ENCODE measurements at places on chromosomes 12 and 14.
A peak's percentile ranks its signal among the peaks of the same experiment; 100 is the strongest.

GRCh38 chr14:51507511-51507905 is 144.2 kb upstream of the FRMD6 start:
- DNase-seq, result no peak

DNA sequence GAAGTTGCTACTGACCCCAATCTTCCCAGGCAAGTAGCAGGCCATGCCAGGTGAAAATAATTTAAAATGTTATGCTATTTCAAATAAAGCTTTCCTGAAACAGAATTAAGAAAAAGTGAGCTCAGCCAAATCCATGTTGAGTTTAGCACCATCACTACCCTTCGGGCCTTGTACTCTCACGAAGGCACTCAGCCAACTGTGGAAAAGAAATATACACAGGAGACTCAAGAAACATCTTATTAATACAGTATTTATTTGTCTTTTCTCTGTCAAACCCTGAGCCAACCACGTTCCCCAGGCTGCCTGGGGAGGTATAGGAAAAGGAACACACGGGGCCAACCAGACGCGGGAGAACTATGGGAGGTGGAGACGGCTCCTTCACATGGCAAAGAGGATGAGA is 10.9 kb downstream of the ATP5MC2 start:
- DNase-seq, result no peak

GRCh38 chr12:563250-563781 is 99.9 kb downstream of the NINJ2 start:
- no peak for DNase-seq

- DNase-seq, result no peak
These were observed 19.8 kb downstream of the NR1H4 start for GRCh38 chr12:100493396-100494012.

- peak; percentile 27 for DNase-seq
These were observed 95.5 kb upstream of the FAR2 start for GRCh38 chr12:29053567-29053966.

DNA sequence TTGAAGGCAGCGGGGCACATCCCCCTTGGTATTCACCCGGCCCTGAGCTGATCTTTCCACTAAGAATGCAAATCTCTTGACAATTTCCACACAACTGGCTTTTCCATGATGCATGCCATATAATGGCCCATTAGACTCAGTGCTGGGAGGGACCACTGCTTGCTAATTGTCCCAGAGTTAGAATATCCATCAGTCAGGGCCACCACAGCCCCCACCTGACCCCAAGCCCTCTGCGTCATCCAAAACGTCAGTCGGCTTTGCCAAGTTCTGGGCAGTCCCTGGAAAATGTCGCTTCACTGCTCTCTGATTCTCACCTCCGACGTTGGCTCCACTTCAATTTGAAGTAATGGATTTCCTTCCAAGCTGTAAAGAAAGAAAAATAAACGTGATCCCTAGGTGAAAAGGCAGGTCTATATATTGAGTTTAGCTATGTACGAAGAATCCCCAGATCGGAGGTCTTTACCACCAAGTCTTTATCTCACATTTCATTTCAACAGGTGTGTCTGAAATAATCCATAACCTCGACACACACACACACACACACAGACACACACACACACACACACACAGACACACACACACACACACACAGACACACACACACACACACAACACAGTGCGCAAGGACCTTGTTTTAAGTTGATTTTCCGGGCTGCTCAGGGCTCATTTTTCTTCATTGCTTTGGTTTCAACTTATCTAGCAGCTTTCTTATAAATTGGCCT is 165.5 kb upstream of the NOS1 start:
- DNase-seq, result no peak

DNA sequence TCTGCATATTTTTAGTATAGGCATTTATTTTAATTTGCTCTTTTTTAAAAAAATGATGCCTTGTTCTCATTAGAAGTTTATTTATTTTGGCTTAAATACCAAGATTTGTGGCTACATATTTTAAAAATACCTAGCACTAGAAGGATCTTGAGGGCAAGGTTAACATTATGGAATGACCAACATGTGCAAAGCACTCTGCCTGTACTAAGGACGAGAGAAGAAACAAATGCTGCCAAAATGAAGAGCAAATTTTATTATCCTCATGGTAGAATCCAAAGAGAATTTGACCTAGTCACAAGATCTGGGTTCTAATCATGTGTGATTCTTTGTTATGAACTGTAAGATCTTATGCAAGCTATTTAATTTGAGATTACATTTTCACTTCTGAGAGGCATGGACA is 2.8 kb downstream of the CAND1 start:
- DNase-seq, result no peak

- no peak for DNase-seq
These were observed 328.6 kb downstream of the PCNX1 start for GRCh38 chr14:71235875-71236274.

DNA sequence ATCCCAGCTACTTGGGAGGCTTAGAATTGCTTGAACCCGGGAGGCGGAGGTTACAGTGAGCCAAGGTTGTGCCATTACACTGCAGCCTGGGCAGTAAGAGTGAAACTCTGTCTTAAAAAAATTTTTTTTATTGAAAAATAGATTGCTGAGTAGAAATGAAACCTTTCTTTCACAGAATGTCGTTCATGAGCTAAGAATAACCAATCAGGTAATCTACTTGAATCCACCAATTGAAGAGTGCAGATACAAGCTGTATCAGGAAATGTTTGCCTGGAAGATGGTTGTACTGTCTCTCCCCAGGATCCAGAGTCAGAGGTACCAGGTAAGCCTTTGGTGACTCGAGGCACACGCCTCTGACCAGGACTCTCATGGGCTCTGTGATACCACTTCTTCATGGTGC is 27.0 kb downstream of the DYNC1H1 start:
- DNase-seq, result no peak

DNA sequence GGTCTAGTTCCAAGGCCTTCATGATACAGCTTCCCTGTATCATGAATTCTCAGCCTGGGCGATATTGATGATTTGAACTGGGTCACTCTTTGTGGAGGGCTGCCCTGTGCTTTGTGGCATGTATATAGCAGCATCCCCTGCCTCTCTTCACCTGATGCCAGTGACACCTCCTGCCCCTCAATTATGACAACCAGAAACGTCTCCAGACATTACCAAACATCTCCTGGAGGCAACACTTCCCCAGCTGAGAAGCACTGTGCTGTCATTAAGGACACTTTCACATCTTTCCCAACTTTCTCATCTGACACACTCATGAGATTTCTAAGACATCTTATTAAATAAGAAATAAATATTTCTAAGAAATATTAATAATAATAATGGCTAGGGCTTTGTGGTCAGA is 315.3 kb downstream of the BCL11B start:
- no peak for DNase-seq

DNA sequence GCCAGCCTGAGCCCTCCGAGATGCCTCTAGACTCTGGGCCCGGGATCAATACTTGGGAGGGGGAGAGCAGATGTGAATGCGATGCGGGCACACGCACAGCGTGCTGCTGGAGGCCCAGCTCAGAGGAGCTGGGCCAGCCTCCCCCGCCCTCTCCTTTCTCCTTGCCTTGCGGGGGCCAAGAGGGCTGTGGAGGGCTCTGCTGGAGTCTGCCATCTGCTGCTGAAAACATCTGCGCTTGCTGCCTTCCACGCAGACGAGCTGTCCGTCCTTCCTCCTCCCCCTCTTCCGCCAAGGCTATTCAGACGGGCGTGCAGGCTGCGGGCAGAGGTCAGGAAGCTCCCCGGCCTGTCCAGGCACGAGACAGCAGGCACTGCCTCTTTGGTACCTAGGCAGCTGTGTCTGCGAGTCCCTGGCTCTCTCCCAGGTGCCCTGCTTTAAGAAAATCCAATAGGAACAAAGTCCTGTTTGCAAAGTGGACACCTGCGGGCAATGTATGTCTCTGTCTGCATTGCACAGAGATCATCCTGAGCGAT is 75.2 kb downstream of the SPRING1 start:
- DNase-seq, result no peak

DNA sequence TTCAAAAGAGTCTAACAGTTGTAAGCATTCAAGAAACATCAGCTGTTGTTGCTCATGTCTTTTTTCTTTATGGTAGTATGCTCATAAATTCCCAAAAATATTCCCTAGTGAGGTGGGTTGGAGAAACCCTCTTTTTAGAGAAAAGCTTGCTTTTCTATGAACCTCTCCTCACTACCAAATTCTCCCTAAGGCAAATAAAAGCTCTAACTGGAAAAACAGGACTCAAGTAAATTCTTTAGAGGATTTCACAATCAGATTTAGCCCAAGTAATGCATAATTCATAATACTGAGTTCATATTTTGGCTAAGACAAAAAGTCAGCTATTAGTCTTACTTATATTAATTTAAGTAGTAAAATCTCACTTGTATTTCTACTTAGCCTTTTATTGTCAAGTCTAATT is 59.1 kb downstream of the DIO2 start:
- DNase-seq, result no peak

DNA sequence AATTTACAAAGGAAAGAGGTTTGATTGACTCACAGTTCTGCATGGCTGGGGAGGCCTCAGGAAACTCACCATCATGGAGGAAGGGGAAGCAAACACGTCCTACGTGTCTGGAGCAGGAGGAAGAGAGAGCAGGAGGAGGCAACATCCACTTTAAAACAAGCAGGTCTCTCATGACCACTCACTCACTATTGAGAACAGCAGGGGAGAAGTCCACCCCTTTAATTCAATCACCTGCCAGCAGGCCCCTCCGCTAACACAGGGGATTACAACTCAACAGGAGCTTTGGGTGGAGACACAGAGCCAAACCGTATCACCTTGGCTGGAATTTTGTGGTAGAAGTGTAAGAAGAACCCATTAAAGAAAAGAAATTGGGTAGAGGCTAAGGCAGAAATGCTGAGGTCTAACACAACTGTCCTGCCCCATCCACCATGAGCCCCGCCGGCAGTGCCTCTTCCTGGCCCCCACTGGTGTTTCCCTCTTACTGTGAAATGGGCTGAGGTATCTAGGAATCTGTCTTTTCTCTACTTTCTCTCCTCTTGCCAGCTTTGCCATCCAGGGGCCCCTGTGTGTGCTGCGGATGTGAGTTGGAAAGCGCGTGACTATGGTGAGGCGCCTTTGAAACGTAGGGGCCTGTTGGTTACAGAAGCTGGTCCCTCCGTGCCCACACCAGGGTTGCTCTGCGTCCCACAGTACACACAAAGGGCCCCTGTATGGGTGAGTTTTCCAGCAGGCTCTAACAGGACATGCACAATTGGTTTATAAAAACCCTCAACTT is 108.0 kb upstream of the TMEM132D start:
- no peak for DNase-seq

DNA sequence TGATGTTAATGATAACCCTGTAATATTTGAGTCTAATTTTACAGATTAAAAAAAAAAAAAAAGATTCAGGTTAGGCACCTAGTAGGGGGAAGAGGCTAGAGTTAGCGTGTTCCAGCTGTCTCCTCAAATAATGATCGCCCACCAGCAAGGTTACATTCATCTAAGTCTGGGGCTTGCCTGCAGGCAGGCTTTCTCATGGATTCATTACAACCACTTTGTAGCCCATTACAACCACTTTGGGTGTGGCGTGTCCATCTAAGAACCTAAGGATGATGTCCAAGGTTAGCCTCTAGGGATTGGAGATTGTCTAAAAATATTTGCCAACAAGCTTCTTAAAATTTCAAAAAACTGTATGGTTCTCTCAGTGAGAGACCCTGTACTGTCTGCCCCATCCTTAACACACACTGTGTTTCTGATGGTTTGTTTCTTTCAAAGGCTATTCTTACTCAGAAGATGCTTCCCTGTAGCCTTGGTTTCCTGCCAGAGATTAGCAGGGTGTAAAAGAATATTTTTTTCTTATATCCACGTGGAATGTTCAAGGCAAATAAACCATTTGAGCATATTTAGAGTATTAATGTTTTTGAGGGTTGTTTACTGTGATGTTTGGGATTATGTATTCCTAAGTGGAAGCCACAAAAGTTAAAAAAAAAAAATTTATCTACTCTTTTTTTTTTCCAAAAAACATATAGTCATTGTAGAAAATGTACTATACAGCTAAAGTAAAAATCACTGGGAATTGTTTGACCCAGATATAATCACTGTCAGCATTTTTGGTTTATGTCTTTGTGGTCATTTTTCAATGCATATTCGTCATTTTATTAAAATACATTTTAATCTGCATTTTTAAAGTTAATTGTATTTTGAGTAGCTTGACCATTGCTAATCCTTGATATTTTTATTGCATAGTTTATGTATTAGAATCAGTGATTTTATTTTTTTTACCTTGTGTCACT is 1.7 kb downstream of the DYNC1H1 start:
- DNase-seq, result no peak

- DNase-seq, result no peak
These were observed 211.9 kb downstream of the TBX5 start for GRCh38 chr12:114194066-114194465.

- DNase-seq, result no peak
These were observed 28.6 kb downstream of the CHFR start for GRCh38 chr12:132858718-132859266.

- DNase-seq, result no peak
These were observed 278.2 kb upstream of the SFSWAP start for GRCh38 chr12:131432532-131433260.

- DNase-seq, result no peak
These were observed 1137.1 kb downstream of the FSCB start for GRCh38 chr14:43369710-43370564.
